ENCODE measurements at places on chromosomes 7 and 10.
A peak's percentile ranks its signal among the peaks of the same experiment; 100 is the strongest.

- DNase-seq, result no peak
Observed at GRCh38 chr7:117480978-117481377, 1.2 kb downstream of the CFTR start.

- DNase-seq, result peak; percentile 22
Observed at GRCh38 chr7:128904381-128905197, 5.9 kb downstream of the KCP start.

- no peak for DNase-seq
Observed at GRCh38 chr10:78035025-78035424, 1.4 kb downstream of the RPS24 start.

GRCh38 chr7:8921807-8922206, 488.4 kb downstream of the NXPH1 start:
- DNase-seq, result no peak

DNA sequence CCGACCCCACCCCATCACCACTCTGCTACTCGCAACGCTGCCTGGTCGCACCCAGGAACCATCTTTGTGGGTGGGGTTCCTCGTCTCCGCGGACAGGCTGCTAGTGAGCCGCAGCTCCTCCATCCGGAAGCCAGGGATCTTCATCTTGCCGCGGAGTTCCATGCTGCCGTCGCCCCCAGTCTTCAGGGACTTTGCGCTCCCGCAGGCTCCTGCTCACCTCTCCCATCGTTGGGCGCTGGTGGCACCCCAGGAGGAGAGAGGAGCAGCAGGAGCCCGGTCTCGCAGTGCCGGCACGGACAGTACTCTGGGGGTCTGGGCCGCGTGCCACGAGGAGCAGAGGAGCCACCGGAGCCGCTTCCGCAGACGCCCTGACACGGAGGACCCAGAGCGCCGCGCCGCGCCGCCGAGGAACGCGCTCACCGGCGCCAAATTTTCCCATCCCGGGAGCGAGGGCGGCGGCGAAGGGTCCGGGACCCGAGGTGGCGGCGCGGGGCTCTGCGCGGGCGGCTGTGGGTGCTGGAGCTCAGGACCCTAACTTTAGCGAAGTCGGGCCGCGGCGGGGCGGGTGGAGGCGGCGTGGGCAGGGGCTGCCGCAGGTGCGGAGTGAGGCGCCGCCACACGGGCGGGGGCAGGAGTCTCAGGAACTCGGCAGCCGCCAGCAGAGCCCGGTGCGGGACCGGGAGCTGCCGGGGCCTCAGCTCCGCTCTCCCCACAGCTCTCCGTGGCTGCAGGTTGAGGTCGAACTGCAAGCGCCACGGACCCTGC, 750.1 kb upstream of the SORCS1 start:
- no peak for DNase-seq

GRCh38 chr10:110425684-110426293, 71.9 kb upstream of the DUSP5 start:
- DNase-seq, result no peak

- DNase-seq, result no peak
Observed at GRCh38 chr7:69827558-69827957, 229.3 kb downstream of the AUTS2 start.
